ENCODE measurements at places on chromosomes 7 and 10. TPM values are rescaled to one million over a fixed set of nuclear protein-coding genes. Genes with fewer than 3 reads are reported as not detected.

GRCh38 chr7:21497072-21497471 is 45.8 kb upstream of the DNAH11 start:
- DNase-seq = no peak

DNA sequence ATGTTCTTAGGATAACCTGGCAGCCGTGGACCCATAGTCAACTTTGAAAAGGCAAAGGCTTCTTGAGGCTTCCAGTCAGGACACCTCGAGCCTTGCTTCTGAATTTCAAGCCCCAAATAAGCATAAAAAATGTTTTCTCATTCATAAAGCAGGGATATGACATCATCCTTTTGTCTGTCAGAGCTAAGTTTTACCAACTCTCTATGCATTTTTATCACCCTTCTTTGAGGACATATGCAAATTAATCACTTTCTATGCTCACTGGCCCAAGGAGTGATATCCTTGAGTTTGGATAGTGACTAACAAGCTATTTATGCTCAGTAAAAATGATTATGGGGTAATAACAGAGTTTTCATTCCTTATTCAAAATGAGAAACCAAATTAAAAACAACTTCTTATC is 159.4 kb downstream of the ANLN start:
- DNase-seq = no peak

DNA sequence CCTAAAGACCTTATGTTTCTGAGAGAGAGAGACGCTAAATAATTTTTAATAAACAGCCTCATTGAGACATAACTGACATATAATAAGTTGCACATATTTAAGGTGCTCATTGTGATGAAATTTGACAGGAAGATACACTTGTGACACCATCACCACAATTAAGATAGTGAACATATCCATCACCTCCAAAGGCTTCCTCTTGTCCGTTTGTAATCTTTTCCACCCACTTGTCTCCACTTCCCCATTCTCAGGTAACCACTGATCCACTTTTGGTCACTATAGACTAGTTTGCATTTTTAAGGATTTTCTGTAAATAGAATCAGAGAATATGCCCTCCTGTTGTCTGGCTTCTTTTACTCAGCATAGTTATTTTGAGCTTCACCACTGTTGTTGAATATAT is 195.1 kb upstream of the WDR11 start:
- DNase-seq = no peak

DNA sequence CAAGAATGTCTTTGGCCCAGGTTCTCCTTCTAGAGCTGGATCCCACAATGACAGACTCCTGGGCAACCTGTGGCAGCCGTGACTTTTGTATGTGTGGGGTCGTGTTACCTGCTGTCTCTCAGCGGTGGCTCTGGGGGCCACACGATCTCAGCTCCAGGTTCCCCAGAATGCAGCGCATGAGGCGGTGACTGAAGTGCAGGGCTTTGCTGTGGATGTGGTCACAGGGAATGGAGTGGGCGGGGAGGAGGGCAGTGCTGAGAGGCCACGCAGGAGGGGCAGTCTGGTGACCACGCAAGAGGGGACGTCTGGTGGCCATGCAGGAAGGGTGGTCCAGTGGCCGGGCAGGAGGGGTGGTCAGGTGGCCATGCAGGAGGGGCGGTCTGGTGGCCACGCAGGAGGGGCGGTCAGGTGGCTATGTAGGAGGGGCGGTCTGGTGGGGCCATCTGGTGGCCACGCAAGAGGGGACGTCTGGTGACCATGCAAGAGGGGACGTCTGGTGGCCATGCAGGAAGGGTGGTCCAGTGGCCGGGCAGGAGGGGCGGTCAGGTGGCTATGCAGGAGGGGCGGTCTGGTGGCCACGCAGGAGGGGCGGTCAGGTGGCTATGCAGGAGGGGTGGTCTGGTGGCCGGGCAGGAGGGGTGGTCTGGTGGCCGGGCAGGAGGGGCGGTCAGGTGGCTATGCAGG is 112.7 kb downstream of the ACTR3B start:
- DNase-seq = no peak

DNA sequence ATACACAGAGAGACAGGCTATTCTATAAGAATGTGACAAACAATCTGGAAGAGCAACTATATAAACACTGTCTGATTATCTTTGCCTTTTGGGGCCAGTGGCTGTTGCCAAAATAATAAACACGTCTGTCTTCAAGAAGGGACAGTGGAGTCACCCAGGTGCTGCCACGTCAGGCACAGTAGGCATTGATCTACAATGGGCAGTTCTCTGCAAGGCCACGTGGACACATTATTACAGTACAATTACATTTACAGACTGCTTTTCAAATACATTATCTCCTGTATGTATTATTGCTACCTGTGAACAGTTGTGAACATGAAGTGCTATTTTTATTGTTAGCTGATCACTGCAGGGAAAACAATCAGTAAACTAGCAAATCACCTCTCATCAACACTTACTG is 14.0 kb downstream of the DNMBP start:
- no peak for DNase-seq

- no peak for DNase-seq
These were observed 335.8 kb downstream of the FRMD4A start for GRCh38 chr10:13994932-13995331.

- DNase-seq = no peak
These were observed 16.3 kb downstream of the VWC2 start for GRCh38 chr7:49789736-49790135.

GRCh38 chr7:80686576-80686975 is 48.1 kb downstream of the CD36 start:
- no peak for DNase-seq

GRCh38 chr10:34010891-34011290 is 676.4 kb upstream of the NRP1 start:
- DNase-seq = no peak

GRCh38 chr7:41742401-41743020 is 39.6 kb upstream of the INHBA start:
- no peak for DNase-seq

Gene A1CF
- not detected for polyA plus RNA-seq

Gene SPDYE16
- polyA plus RNA-seq = 0.09 TPM
